ENCODE measurements at places on chromosomes 6 and 20. TPM values are rescaled to one million over a fixed set of nuclear protein-coding genes. Genes with fewer than 3 reads are reported as not detected.

The SENP6 gene
- 19.8 TPM for polyA plus RNA-seq

The PBOV1 gene
- not detected for polyA plus RNA-seq

GRCh38 chr6:14756340-14756739 is 489.5 kb upstream of the JARID2 start:
- no peak for DNase-seq

The TRIM15 gene
- not detected for polyA plus RNA-seq

GRCh38 chr20:59618131-59618530 is 13.8 kb downstream of the PHACTR3 start:
- no peak for DNase-seq

GRCh38 chr6:106849676-106850332 is 124.7 kb downstream of the CD24 start:
- no peak for DNase-seq

- no peak for DNase-seq
Observed at GRCh38 chr6:104940893-104941728, 15.8 kb upstream of the LIN28B start.

The IDH3B gene
- 123 TPM for polyA plus RNA-seq

The RREB1 gene
- polyA plus RNA-seq: 6.1 TPM

DNA sequence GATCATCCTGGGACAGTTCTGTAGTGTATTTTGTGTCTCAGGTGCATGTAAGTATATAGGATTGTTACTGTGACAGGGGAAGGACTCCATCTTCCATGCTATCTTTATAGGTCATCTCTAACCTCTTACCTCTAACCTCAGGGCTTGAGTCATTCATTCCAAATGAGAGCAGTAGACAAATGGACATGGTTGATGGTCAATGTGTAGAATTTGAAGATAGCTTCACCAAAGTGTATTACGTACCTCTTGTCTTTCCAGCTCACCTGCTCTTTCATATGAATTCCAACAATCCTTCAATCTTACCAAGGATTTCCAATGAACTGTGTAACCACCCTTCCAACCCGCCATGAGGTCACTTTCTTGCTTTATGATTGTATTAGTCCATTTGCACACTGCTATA is 8.7 kb upstream of the ADGRG6 start:
- no peak for DNase-seq

DNA sequence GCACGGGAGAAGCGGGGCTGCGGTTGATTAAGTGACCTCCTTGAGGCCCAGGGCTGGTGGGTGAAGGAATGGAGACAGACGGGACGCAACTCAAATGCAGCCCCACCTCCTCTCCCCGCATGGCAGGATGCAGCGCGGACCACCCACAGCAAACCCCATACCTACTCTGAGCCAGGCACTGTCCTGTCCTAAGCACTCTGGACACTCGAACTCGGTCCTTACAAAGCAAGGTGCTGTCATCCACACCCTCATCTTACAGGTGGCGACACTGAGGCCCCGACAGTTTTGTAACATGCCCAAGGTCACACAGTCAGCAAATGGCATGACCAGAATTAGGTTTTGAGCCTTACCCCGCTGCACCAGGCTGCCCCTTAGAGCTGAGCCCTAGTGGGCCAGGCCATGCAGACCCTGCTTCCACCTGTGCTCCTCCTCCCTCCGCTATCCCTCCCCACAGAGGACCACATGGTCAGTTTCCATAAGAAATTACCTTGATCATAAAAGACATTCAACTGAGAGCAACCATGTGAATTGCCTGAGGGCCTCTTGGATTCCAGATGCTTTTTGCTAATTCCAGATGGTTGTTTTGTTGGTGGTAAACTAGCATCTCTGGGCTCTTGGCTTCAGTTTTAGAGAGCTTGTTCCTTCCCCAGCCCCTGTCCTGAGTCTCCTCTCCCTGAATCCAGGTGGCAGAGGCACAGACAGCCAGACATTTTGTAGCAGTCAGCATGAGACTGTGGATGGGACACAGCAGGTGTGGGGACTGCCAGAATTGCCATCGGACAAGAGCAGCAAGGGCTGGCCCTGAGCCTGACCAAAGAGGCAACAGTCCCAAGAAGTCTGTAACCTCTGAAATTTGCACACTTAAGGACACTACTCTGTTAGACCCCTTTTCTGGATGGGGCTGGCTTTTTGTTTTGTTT is 171.9 kb upstream of the PMEPA1 start:
- no peak for DNase-seq

DNA sequence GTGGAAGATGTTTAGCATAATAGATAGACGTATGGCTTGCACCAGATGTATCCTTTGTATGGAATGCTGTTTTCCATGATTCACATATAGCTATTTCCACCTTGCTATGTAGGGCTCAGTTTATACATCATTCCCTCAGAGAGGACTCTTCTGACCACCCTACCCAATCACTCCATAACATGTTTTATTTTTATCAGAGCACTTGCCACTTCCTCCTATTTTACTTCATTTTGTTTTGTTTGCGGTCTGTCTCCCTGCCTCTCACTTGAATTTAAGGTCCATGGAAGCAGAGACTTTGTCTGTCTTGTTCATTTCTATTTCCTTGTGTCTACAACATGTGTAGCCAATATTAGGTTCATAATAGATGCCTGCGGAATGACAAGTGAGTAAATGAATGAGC is 266.9 kb upstream of the CITED2 start:
- DNase-seq: no peak

DNA sequence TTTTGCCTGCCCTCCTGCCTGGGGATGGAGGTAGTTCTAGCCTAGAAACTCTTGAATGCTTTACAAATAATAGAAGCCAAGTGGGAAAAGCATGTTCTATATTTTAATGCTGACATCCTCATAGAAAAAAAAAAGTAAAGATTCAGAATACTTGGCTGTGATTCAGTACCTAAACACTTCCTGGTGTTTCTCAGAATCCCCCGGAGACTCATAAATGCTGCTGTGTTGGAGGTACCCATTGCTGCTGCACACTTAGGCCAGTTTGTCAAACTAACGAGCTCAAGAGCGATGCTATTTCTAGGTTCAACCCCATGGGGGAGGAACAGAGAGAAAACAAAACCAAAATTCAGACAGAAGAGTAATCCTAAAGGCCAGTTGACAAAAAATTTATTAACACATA is 38.8 kb upstream of the ZFP64 start:
- DNase-seq: no peak

DNA sequence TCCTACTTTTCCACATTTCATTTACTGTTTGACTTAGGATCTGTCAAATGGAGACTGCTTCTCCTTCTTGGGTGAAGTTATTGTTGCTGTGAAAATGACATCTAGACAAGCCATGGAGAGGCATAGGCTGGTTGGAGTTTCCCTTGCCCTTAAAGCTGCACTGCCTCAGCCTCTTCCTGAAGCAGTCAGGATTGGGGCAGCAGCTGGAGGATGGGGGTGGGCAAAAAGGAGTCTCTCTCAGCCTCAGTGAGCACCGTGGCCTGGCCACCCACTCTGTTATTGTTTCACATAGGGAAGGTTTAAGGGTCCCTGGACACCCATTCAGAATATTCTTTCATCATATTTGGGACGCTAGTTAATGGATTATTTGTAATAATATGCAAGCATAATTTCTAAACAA is 7.7 kb upstream of the ZBTB24 start:
- DNase-seq: no peak

The MATN4 gene
- not detected for polyA plus RNA-seq

- no peak for DNase-seq
Observed at GRCh38 chr6:79526897-79527296, 10.3 kb downstream of the LCA5 start.

DNA sequence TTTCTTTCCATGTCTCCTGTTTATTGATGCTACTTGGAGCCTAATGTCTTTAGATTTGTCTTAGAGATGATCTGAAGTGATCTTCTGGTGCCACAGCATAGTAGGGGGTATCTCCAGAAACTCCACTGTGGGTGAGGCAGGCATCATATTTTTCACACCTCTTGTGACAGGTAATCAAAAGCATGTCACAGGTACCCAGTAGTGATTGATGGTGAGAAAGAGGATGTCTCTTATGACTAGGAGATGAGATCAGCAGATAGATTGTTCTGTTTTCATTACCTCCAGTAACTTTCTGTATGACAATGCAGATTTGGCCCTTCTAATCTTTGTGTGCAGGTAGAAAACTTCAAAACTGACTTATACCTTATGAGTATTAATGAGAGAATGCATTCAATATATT is 13.5 kb downstream of the NCOA7 start:
- no peak for DNase-seq

- DNase-seq: no peak
Observed at GRCh38 chr6:34964564-34964963, 75.5 kb downstream of the ANKS1A start.

GRCh38 chr6:109243863-109244825 is 138.1 kb downstream of the CD164 start:
- DNase-seq: no peak

DNA sequence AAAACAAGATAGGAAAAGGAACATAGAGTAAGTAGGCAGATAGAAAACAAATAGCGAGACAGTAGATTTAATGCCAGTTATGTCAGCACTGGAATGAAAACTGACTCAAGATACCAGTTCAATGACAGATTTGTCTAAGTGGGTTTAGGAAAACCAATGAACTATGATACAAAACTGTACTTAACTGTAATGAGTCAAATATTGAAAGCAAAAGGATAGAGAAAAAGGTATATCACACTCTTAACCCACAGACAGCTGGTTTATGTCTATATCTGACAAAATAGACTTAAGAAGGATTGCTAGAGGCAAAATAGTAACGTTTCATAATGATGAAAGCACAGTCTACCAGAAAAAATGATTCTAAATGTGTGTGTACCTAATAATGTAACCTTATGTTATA is 38.2 kb downstream of the ATRN start:
- no peak for DNase-seq

The WFDC11 gene
- polyA plus RNA-seq: not detected

GRCh38 chr20:17873410-17874270 is 95.0 kb downstream of the SNX5 start:
- DNase-seq: no peak

DNA sequence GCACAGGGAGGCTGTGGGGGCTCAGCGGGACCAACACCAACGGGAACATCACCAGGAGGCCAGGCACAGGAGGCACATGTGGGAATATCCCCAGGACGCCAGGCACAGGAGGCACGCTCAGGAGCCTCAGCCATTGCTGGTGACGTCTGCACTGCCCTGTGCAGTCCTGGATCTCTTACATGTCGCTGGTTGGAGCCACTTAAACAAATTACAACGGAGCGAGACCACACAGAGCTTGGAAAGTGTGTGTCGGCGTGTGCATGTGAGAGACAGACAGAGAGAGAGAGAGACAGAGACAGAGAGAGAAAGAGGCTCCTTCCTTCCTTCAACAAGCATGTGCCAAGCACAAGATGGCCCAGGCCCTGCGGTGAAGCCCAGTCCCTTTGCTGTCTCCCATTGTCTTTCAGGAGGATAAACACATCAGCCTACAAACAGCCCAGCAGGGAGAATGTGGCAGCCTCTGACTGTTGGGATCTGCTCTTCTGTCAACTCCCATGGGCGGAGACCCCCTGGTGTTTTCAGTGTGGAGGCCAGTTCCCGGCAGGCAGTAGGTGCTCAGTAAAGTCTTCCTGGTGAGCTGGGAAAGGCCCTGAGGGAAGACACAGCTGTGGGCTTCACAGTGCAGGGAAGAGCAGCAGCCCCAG is 112.7 kb upstream of the THBS2 start:
- no peak for DNase-seq

The CDSN gene
- polyA plus RNA-seq: 4.0 TPM

DNA sequence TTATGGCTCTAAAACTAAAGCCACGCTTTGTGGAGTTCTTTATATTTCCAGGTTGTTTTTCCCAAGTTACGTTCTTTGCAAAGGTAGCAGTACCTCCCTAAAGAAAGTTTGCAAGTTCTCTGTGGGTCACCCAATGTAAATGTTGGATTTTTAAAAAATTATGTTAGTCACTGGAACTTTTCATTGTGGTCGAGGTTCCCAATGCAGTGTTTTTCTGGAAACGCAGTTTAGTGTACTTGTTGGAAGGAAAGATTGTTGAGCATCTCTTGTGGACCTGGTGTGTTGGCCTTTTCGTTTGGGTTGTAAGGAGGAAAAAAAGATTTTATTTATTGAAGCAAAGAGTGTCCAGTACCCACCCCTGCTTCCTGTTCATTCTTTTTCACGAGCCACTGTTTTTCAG is 1.4 kb downstream of the TOP1 start:
- DNase-seq: no peak

Measured in keratinocyte (primary cell).